Stimulated activated CD8-positive, alpha-beta memory T cell treated with anti-CD3 and anti-CD28 coated beads, Interleukin-2, amount 100 ng/mL, for 48 hours (primary cell): ENCODE measurements at places on chromosomes 2 and 18.
A peak's percentile ranks its signal among the peaks of the same experiment; 100 is the strongest.

GRCh38 chr2:144705328-144706245, 185.7 kb upstream of the ZEB2 start:
- no peak for DNase-seq

DNA sequence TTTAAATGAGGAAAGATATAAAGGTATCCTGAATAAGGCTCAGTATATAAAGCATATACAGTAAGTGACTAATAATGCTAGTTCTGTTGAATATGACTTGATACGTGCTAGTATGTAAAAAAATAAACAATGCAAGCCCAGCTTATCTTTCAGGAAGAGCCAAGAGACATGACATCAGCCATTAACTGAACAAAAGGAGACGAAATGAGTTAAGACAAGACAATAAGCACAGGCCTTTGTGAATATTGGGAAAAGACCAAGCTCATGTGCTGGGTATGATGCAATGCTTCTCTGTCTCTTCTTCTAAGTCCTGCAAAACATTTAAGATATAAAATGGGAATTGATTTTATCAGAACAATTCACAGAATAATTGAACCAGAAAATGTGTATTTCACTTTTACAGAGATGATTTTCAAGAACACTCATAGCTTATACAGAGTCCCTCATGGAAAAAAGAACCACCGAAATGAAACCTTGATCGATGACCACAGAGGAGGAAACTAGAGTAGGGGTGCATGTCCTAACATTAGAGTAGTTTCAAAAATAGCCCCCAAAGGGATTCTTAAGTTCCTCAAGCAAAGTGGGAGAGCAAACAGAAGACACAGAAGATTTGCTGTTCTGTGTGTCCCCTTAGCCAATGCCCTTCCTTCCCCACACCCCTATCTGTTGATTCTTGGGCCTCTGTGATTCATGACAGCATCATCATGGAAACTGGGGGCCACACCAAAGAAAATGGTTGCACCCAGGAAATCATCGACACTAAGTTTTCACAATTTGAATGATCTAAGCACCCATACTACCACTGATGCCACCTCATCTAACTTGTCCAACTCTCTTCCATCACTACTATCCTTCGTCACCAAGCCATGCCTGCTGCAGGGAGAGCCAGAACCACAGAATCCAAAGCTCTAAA, 68.0 kb upstream of the CRIM1 start:
- DNase-seq, result peak; percentile 11

DNA sequence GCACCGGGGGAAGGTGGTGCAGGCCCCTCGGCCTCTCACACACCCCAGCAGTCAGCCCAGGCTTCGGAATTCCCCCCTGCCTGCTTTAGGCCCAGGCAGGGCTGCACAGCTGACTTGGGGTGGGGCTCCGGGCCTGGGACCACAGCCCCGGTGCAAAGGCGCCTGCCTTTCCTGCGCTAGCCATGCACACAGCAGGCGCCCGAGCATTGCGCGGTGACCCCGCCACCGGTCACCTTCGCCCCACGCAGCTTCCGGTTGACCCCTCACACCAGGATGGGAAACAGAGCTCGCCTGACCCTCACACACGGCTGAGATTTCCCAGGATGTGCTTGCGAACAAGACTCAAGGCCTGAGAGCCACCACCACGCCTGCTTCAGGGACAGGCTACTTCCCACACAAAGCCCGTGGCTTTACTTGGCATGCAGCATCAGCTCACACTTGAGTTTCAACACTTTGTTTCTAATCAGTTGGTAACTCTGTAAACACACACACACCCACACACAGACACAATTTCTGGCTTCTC, 46.0 kb downstream of the SLC66A2 start:
- DNase-seq, result no peak

- DNase-seq, result no peak
Observed at GRCh38 chr2:196168181-196168580, 3.2 kb downstream of the STK17B start.

DNA sequence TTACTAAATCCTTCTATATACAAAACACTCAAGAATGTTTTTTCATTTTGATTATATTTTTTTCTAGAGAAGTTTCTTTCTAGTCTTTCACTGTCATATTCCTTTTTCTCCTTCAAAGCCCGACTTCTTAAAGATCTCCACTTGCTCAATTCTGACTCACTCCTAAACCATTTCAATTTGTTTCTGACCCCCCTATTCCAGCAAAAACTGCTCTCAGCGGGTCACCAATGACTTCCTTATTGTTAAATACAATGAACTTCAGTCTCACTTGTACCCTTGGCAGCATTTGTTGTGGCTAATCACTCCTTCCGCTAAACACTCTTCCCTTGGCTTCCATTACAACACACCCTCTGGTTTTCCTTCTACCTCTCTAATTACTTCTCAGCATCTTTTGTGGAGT, 111.1 kb upstream of the RBBP8 start:
- DNase-seq, result no peak

DNA sequence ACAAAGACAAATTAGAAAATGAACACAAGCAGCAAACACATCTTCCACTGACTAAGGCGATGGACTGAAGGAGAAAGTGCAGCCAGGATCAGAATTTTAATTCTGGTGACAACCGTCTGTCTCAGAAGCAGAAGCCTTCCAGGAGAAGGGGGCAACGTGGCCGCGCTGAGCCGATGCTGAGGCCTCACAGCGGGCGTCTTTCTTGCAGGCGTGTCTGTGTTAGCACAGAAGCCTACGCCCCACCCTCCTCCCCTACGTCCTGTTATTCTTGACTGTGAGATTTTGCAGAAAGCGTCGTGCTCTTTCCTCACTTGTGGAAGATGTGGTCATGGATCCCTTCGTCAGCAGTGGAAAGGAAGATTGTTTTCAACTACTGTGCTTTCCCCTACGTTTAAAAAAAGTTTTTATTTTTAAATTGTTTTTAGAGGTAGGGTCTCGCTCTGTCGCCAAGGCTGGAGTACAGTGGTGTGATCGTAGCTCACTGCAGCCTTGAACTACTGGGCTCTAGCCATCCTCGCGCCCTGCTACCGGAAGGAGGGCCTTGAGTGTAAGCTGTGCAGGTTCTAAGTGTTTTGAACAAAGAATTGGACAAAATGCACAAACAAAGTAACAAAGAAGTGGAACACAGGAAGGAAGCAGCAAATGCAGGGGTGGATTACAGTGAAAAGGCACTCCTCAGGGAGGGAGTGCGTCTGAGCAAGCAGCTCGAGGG, 422.0 kb downstream of the GALR1 start:
- DNase-seq, result no peak

DNA sequence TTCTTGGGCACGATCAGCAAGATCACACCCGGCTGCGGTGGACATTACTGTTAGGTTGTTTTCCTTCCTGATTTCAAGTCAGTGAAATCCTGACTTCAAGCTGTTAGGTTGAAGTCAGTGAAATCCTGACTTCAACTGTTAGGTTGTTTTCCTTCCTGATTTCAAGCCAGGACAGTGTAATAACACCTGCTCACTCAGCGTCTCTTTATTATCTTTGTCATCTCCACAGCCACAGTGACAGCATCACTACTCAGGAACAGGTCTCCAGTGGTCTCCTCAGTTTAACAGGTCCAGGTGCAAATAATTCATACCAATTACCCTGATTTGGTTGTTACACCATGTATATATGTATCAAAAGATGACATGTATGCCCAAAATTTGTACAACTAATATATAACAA, 208.1 kb upstream of the REG3G start:
- DNase-seq, result no peak

- DNase-seq, result no peak
Observed at GRCh38 chr2:19187323-19188020, 171.0 kb downstream of the OSR1 start.

DNA sequence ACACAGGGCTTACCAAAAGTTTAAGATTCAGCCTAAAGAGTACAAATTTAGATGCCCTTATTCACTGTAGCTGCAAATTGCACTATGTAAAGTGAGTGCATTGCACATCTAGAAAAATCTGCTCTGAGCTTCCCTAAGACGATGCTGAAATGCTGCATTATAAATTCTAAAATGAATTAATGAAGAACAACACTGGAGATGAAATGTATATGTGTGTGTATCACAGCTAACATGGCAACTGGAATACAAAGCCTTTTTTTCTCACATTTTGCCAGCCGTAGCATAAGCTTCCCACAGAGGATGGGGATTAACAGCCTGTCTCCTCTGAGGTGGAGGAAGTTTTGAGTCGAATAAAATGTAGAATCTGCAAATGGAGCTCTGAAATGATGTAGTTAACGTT, 338.3 kb upstream of the ZEB2 start:
- DNase-seq, result no peak

DNA sequence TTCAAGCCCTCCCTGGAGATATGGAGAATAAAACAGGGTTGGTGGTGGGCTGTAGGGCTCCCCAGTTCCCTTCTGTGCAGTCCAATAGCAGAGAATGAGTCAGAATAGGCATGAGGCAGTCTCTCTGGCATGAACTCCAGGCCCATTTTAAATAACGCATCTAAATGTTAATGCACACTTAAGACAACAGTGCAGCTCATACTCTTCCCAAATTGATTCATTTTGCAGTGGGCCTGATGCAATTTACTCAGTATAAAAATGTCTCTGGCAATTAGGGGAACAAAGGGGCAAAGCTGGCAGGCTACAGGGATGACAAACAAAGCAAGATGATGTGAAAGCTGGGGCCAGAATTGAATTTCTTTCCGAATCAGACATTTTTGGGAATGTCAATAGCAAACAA, 402.8 kb downstream of the CLIP4 start:
- no peak for DNase-seq
